Amniotic stem cell (primary cell): ENCODE measurements at places on chromosomes 3 and 15.

DNA sequence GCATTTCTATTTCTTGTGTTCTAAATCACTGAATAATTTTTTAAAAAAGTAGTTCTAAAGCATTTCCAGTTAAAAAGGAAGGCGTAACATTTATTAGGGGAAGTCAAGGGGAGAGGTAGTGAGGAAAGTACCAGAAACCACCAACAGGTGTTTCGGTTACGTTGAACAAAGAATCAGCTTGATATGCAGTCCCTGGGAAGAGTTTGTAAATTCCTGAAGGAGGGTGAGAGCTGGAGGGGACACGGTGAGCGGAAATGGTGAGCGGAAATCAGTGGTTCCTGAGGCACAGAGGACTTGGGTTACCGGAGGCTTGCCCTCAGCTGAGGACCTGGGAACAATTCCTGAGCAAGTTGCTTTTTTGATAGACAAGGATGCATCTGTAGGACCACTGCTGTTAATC lies 17.8 kb downstream of the MAP2K1 start:
- no peak for DNase-seq

GRCh38 chr15:92809880-92810361 lies 90.2 kb upstream of the CHD2 start:
- DNase-seq, result peak; percentile 11

DNA sequence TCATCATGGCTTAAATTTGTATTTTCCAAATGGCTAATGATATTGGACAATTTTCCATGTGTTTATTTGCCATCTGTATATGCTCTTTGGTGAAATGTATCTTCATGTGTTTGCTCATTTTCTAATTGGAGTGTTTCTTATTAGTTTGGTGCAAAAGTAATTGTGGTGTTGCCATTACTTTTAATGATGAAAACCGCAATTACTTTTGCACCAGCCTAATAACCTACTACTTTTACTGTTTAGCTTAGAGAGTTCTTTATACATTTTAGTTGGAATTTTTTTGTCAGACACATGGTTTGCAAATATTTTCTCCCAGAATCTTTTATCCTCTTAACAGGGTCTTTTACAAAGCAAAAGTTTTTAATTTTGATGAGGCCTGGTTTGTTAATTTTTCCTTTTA lies 141.0 kb upstream of the AGTR1 start:
- DNase-seq, result no peak

- no peak for DNase-seq
These were observed 31.6 kb upstream of the FAM174B start for GRCh38 chr15:92687195-92687602.

DNA sequence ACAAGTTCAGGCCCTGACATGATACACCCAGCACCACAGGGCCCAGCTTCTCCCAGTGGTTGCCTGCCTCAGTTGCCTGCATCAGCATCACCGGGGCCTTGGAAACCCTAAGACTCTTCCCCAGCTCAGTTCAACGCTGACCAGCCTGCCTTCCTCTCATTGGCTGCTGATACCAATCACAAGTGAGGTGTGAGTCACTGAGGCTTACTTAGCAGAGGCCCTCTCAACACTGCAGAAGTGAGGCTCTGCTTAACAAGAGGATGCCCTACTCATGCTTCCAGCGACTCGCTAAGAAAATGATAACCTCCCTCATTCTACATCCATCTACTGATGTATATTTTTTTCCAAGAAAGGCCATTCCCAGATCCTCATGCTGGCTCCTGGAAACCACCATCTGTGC lies 151.9 kb downstream of the ADAMTS17 start:
- DNase-seq, result no peak

GRCh38 chr3:45163481-45163880 lies 17.3 kb upstream of the CDCP1 start:
- no peak for DNase-seq

- no peak for DNase-seq
These were observed 7.9 kb downstream of the RPL14 start for GRCh38 chr3:40465111-40465407.

- DNase-seq, result no peak
These were observed 230.4 kb upstream of the WNT5A start for GRCh38 chr3:55717481-55717880.

- DNase-seq, result no peak
These were observed 109.0 kb downstream of the CDIN1 start for GRCh38 chr15:36688310-36689011.

GRCh38 chr15:90760661-90761232 lies 43.6 kb downstream of the BLM start:
- no peak for DNase-seq

DNA sequence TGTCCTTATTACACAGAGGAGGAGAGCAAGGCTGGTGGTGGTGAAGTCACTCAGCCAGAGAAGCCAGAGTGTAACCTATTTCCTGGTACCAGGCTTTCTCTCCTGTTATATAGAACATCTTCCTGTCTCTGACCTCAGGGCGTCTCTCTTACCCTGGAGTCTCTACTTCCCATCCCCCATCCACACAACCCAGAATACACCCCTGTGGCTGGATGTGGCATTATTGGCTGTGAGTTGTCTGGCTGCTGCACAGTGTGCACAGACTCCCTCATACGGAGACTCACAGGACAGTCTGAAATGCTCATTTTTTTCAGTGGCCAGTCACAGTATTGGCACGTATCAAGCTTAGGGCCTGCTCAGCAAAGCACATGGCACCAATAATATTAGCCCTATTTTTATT lies 8.6 kb downstream of the PODXL2 start:
- DNase-seq, result no peak

GRCh38 chr15:100769043-100769974 lies 110.3 kb upstream of the ALDH1A3 start:
- DNase-seq, result no peak

DNA sequence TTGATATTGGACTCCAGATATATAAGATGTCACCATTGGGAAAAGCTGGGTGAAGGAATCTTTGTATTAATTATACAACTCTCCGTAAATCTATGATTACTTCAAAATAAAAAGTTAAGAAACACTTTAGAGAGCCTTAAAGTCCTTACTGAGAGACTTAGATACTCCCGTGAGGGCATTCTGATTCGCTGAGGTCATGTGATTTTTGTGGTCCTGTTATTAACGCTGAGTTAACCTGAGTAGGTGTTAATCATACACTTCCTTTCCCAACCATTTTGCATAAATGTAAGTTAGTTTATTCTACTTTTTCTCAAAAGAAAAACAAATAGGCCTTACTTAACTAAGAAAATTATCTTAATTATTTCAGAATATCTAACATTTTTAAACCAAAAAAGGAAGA lies 67.1 kb upstream of the LMOD3 start:
- no peak for DNase-seq

- DNase-seq, result no peak
These were observed 87.9 kb downstream of the DNAJB8 start for GRCh38 chr3:128378631-128379347.

GRCh38 chr3:71005702-71006321 lies 577.7 kb downstream of the FOXP1 start:
- DNase-seq, result no peak

GRCh38 chr15:88606070-88606794 lies 14.9 kb upstream of the AEN start:
- no peak for DNase-seq

- no peak for DNase-seq
These were observed 15.3 kb downstream of the FYCO1 start for GRCh38 chr3:45980229-45980813.

GRCh38 chr3:59774000-59774399 lies 724.2 kb upstream of the CFAP20DC start:
- DNase-seq, result no peak

DNA sequence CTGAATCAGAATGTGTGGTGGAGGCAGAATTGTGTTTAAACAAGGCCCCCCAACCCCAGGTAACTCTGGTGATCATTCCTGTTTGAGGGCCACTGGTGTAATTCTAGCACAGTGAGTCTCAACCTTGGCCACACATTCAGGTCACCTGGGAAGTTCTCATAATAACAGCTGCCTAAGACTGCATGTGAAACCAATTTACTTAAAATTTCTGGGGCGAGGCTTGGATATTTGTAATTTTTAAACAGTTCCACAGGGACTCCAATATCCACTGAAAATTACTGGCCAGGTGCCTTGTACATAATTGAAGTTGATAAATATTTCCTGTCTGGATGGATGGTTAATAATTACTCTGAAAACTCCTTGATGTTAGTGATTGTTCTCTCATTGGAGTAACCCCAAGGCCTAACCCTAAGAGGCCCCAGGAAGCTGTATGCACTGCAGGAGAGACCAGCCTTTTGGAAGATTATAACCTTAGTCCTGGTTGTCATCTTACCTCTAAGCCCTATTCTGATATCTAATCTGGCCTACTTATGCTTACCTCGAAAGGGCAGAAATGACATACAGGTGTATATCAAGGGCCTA lies 25.7 kb upstream of the EPHB1 start:
- no peak for DNase-seq

DNA sequence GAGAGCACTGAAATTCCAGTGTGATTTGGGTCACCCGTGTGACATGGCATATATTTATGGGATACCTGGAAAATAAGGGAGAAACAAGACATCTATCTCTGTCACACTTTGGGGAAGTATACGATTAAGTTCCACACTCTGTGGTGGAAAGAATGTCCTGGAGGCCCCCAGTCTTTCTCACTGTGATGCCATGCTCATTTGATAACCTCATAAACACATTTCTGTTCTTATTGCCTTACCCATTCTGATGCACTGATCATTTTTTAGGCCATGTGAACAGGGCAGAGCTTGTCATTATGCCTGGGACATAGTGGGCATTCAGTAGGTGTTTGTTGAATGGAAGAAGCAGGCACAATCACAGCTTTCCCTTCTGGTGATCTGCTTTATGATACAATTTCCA lies 349.4 kb upstream of the TPRG1 start:
- no peak for DNase-seq

- DNase-seq, result no peak
These were observed 7.8 kb upstream of the FAM174B start for GRCh38 chr15:92663250-92663951.

- no peak for DNase-seq
These were observed 64.6 kb upstream of the PRR23C start for GRCh38 chr3:139109271-139109670.

- no peak for DNase-seq
These were observed 56.9 kb upstream of the SKOR1 start for GRCh38 chr15:67768313-67768977.

DNA sequence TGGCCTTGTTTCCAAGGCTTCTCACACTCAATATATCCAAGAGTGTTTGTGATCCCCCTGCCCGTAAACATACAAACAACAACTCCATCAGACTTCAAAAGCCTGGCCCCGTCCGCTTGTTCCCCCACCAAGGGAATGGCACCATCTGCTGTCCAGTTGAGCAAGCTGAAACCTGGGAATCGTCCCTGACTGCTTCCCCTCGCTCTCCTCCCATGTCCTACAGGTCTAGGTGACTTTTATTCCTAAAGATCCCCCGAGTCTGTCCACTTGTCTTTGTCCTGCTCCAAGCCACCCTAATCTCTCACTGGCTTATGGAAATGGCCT lies 27.9 kb upstream of the FAM174B start:
- DNase-seq, result no peak

- DNase-seq, result no peak
These were observed 15.5 kb upstream of the SCAANT1 start for GRCh38 chr3:63927422-63928280.

DNA sequence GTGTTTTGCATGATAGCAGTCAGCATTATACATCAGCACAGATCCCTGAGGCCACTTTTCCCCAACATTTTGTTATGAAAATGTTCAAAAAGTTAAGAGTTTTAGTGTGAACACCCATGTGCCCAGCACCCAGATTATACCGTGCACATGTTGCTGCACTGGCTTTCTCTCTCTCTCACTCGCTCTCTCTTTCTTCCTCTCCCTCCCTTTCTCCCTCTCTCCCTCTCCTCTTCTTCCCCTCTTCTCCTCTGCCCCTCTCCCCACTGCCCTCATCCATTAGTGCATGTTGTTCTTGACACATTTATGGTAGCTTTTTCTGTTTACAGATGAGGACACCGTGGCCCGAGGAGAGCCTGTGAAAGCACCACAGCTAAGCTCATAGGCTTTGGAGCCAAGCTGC lies 7.3 kb downstream of the FGD5 start:
- DNase-seq, result no peak

GRCh38 chr15:35723852-35724251 lies 177.9 kb upstream of the DPH6 start:
- no peak for DNase-seq

GRCh38 chr3:188949996-188950395 lies 221.8 kb upstream of the TPRG1 start:
- DNase-seq, result no peak

GRCh38 chr3:124303305-124303910 lies 311.5 kb upstream of the ROPN1 start:
- DNase-seq, result no peak

GRCh38 chr3:176631165-176631564 lies 566.1 kb downstream of the TBL1XR1 start:
- no peak for DNase-seq

DNA sequence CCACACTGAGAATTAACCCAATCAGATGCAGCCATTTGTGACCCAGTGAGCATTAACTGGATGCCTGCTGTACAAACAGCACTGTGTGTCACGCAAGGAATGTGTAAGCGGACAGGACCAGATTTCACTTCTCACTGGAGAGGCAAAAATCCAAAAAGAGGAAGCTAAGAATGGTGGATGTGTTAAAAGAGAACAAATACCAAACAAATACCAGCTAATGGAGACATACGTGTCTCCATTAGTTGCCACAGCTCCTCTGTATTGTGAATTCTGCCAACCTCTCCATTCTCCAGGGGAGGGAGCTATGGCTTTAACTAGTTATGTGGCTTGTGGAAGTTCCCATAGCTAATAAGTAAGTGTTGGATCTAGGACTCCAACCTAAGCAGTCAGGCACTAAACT lies 2.6 kb downstream of the LTF start:
- no peak for DNase-seq

GRCh38 chr3:30779686-30780287 lies 114.7 kb downstream of the GADL1 start:
- DNase-seq, result peak; percentile 25

DNA sequence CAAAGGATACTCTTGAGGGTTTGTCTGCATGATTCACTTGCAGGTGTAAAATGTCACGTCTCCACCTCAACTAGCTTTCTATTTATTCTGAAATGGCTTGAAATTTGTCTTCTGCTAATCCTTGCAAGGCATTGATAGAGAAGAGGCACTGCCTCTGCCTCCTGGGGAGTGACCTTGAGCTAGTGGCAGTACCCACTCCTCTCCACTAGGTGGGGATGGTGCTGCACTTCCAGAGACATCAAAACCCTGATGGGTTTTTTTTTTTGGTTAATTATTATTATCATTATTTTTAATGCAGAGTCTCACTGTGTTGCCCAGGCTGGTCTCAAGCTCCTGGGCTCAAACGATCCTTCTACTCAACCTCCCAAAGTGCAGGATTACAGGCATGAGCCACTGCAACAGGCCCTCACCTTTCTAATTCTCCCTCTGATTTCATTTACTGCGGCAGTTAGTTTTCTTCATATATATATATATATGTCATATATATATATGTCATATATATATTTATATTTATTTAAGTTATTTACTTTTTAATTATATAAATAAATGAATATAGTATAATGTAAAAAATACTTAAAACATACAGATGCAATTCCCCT lies 117.6 kb upstream of the EIF1B start:
- DNase-seq, result no peak

- no peak for DNase-seq
These were observed 57.4 kb upstream of the BDH1 start for GRCh38 chr3:197613199-197613598.

- DNase-seq, result no peak
These were observed 10.8 kb upstream of the SNRPA1 start for GRCh38 chr15:101305820-101306255.

- DNase-seq, result no peak
These were observed 1.4 kb downstream of the C3orf22 start for GRCh38 chr3:126557415-126557745.
